ENCODE measurements at places on chromosomes 3 and 15. TPM values are rescaled to one million over a fixed set of nuclear protein-coding genes. Genes with fewer than 3 reads are reported as not detected.
A peak's percentile ranks its signal among the peaks of the same experiment; 100 is the strongest.

DNA sequence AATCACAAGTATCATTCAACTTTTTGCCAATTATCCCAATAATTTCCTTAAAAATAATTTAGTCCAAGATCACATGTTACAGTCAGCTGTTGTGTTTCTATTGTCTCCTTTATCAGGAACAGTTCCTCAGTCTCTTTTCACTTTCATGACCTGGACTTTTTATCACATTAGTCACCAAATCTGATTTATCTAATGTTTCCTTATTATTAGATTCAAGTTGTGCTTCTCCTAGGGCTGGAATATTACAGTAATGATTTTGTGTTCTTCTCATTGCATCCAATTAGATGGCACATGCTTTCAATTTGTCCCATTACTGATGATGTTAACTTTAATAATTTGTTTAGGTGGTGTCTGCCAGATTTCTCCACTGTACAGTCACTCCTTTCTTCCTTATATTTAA, 66.3 kb upstream of the DCBLD2 start:
- no peaks in the 10 kb centered on the region for H3K27me3 ChIP-seq
- H3K27ac ChIP-seq = no peak overlapping the region
- H3K36me3 ChIP-seq = no peaks in the 10 kb centered on the region
- DNase-seq = no peak

DNA sequence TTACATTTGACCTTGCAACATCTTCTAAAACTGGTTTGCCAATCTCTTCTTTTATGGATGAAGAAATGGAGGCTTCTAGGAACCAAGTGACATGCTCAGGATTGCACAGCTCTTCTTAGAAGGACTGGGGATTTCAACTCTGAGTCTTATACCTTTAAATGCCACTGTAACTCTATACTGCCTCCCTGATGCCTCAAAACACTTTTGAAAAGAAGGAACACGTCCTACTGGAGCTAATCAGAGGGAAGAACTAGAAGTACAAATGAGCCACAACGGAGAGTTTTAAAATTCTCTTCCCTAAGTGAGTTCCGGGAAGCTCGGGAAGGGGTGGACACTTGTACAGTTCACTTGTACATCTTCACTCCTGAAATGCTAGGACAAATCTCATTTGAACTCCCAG, 949 bp upstream of the MITF start:
- H3K36me3 ChIP-seq = no peaks in the 10 kb centered on the region
- H3K27ac ChIP-seq = peak overlapping the region; percentile 94
- H3K4me3 ChIP-seq = peak overlapping the region; percentile 95
- H3K4me1 ChIP-seq = peaks cover 40% of the 10 kb centered on the region
- no peak for DNase-seq

The FBXW12 gene
- total RNA-seq = not detected

- no peaks in the 10 kb centered on the region for H3K4me1 ChIP-seq
- H3K27ac ChIP-seq = no peak overlapping the region
Observed at GRCh38 chr15:65757256-65757655, 34.8 kb downstream of the DENND4A start.

DNA sequence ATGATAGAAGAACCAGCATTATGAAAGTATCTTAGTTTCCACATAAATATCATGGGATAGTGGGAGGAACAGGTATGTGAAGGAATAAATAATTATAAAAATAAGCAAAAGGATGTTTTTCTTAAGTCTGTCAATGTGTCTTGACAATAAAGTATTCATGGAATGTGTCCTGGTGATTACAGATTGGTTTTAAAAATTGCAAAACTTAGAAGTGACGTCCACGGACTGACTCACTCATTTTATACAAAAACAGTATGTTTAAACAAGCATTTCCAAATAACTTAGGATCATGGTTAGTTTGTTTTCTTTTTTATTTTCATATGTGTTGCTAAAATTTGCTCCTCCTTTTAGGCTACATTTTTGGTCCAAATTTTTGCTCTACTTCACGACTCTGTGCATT, 687.0 kb upstream of the NECTIN3 start:
- H3K27ac ChIP-seq = no peak overlapping the region
- H3K4me3 ChIP-seq = no peak overlapping the region
- H3K27me3 ChIP-seq = no peaks in the 10 kb centered on the region
- no peaks in the 10 kb centered on the region for H3K36me3 ChIP-seq

The ECT2 gene
- total RNA-seq = 8.7 TPM

GRCh38 chr3:47646362-47646761, 67.7 kb upstream of the CSPG5 start:
- H3K4me1 ChIP-seq = peaks cover 6% of the 10 kb centered on the region
- no peaks in the 10 kb centered on the region for H3K27me3 ChIP-seq
- DNase-seq = no peak
- no peak overlapping the region for H3K4me3 ChIP-seq
- no peak overlapping the region for H3K27ac ChIP-seq

The LAMB2 gene
- total RNA-seq = 628 TPM

DNA sequence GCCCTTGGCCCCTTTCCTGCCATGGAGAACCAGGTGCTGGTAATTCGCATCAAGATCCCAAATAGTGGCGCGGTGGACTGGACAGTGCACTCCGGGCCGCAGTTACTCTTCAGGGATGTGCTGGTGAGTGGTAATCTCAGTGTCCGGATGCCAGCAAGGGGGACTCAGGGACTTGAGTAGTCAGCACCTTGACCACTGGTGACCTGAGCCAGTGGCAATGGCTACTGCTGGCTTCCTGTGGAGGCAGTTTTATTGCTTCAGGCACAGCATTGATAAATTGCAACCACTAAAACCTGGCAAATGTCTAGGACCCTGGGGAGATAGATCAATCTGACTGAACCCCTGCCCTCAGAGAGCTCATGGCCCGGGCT, 830 bp downstream of the MAP2K5 start:
- peaks cover 30% of the 10 kb centered on the region for H3K4me1 ChIP-seq
- H3K36me3 ChIP-seq = no peaks in the 10 kb centered on the region
- H3K27ac ChIP-seq = peak overlapping the region; percentile 87
- no peaks in the 10 kb centered on the region for H3K27me3 ChIP-seq
- DNase-seq = no peak
- peak overlapping the region; percentile 97 for H3K4me3 ChIP-seq

GRCh38 chr15:64970698-64971097, 19.0 kb downstream of the SPG21 start:
- peaks cover 66% of the 10 kb centered on the region for H3K36me3 ChIP-seq
- no peaks in the 10 kb centered on the region for H3K4me1 ChIP-seq
- no peak overlapping the region for H3K27ac ChIP-seq
- no peaks in the 10 kb centered on the region for H3K27me3 ChIP-seq
- no peak overlapping the region for H3K4me3 ChIP-seq

GRCh38 chr15:70160803-70161565, 63.3 kb upstream of the TLE3 start:
- no peaks in the 10 kb centered on the region for H3K27me3 ChIP-seq
- DNase-seq = no peak
- H3K4me1 ChIP-seq = peaks cover 45% of the 10 kb centered on the region
- no peak overlapping the region for H3K4me3 ChIP-seq

DNA sequence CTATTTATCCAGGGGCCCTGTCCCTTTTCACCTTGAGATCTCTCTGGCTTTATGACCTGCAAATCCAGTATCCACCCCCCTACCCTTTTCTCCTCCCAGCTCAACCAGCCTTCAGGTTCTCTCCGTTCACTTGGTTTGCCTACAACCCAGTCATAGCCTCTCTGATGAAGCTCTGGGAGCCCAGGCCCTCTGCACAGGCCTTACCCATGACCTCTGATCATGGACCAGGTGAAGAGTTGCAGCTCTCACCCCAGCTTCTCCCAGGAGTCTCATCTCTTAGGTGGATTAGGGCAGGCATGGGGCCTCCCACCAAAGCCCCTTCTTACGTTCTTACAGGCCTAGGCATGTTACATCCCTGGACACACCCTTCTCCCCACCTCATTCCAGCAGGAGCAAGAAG, 59.8 kb downstream of the EXOG start:
- no peaks in the 10 kb centered on the region for H3K4me1 ChIP-seq
- H3K36me3 ChIP-seq = no peaks in the 10 kb centered on the region
- no peak for DNase-seq
- H3K27ac ChIP-seq = no peak overlapping the region
- H3K4me3 ChIP-seq = no peak overlapping the region

The GOLGA8G gene
- 0.17 TPM for total RNA-seq

DNA sequence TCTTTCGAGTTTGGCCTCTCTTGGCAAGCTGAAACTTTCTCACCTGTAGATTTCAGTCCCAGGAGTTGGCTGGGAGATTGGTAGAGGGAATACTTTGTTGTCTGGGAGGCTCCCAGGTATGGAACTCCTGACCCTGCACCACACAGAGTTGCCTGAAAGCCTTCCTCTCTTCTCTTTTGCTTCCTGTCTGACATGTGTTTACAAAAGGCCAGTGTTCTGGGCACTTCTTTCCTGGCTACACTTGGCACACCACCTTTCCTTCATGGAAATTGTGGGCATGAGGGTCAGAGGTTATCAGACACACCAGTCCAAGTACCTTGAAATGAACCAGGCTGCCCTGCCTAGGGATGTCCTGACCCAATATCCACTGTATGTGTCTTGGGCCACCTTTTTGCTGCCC, 123.7 kb downstream of the ABHD5 start:
- no peak overlapping the region for H3K4me3 ChIP-seq
- H3K27me3 ChIP-seq = no peaks in the 10 kb centered on the region
- H3K36me3 ChIP-seq = no peaks in the 10 kb centered on the region
- H3K27ac ChIP-seq = no peak overlapping the region

The XCR1 gene
- total RNA-seq = not detected

The RTP1 gene
- not detected for total RNA-seq

GRCh38 chr15:22902046-22902445, 63.6 kb downstream of the NIPA2 start:
- H3K27ac ChIP-seq = no peak overlapping the region
- peaks cover 75% of the 10 kb centered on the region for H3K36me3 ChIP-seq
- H3K4me3 ChIP-seq = no peak overlapping the region
- H3K4me1 ChIP-seq = no peaks in the 10 kb centered on the region
- DNase-seq = no peak

The MOBP gene
- total RNA-seq = not detected

The BOC gene
- 91.0 TPM for total RNA-seq

The BDH1 gene
- 18.7 TPM for total RNA-seq

GRCh38 chr3:119195151-119195476, 21.7 kb downstream of the UPK1B start:
- H3K4me1 ChIP-seq = no peaks in the 10 kb centered on the region
- no peaks in the 10 kb centered on the region for H3K36me3 ChIP-seq
- no peaks in the 10 kb centered on the region for H3K27me3 ChIP-seq
- DNase-seq = peak; percentile 24
- no peak overlapping the region for H3K4me3 ChIP-seq
- H3K27ac ChIP-seq = no peak overlapping the region

The CNTN3 gene
- total RNA-seq = 1.2 TPM

DNA sequence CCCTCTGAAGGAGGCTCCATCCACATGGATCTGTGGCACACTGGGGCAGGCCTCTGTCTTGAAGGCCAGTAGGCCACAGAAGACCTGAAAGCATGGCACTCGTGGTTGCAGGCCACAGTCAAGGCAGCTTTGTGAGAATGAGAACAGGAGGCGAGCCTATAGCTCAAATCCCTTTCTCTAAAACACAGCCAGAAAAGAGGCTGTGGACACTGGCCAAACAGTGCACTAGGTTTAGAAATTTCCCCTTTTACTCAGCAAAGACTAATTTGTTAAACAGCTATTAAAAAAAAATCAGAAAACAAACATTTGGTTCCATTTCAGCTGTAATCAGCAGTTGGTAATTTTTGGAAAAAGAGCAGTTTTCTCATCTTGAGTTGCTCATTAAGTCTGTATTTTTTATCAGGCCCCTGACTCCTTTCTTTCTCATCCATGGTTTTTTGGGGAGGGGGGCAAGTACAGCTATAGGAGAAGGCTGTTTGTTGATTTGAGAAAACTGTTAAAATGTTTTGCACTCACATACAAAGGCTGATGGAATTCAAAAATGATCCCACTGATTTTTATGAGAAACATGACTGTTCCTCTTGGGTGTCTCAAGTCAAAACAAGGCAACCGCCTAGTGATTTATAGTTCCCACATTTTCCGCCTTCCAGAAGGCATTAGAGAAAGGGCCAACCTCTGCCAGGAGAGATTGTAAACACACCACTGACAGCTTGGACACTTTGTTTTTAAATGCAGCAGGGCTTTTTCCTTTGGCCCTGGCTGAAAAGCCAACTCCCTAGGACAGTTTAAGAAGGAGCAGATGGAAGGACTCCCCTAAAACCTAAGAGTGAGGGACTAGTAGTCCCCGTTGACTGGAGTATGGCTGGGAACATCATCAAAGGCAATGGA, 28.1 kb downstream of the PARP16 start:
- no peak overlapping the region for H3K4me3 ChIP-seq
- no peaks in the 10 kb centered on the region for H3K27me3 ChIP-seq
- peak overlapping the region; percentile 92 for H3K27ac ChIP-seq
- peaks cover 18% of the 10 kb centered on the region for H3K36me3 ChIP-seq
- DNase-seq = no peak

- DNase-seq = no peak
- no peak overlapping the region for H3K4me3 ChIP-seq
- no peaks in the 10 kb centered on the region for H3K27me3 ChIP-seq
- no peak overlapping the region for H3K27ac ChIP-seq
- no peaks in the 10 kb centered on the region for H3K36me3 ChIP-seq
Observed at GRCh38 chr3:98961161-98962155, 60.0 kb upstream of the DCBLD2 start.

The GPR87 gene
- total RNA-seq = not detected

- H3K4me1 ChIP-seq = no peaks in the 10 kb centered on the region
- H3K27ac ChIP-seq = no peak overlapping the region
- H3K4me3 ChIP-seq = no peak overlapping the region
- no peaks in the 10 kb centered on the region for H3K36me3 ChIP-seq
Observed at GRCh38 chr15:86375733-86376280, 296.1 kb downstream of the AGBL1 start.

GRCh38 chr15:25903024-25903581, 40.0 kb upstream of the ATP10A start:
- peak overlapping the region; percentile 32 for H3K27ac ChIP-seq
- no peaks in the 10 kb centered on the region for H3K27me3 ChIP-seq
- no peaks in the 10 kb centered on the region for H3K36me3 ChIP-seq
- no peak for DNase-seq
- H3K4me1 ChIP-seq = peaks cover 37% of the 10 kb centered on the region
- no peak overlapping the region for H3K4me3 ChIP-seq

- DNase-seq = no peak
- peaks cover 44% of the 10 kb centered on the region for H3K27me3 ChIP-seq
- H3K36me3 ChIP-seq = no peaks in the 10 kb centered on the region
- no peak overlapping the region for H3K27ac ChIP-seq
- peaks cover 13% of the 10 kb centered on the region for H3K4me1 ChIP-seq
Observed at GRCh38 chr3:10955711-10956453, 36.7 kb upstream of the SLC6A1 start.

The CASR gene
- total RNA-seq = under 0.01 TPM

- DNase-seq = no peak
- peaks cover 35% of the 10 kb centered on the region for H3K4me1 ChIP-seq
- no peaks in the 10 kb centered on the region for H3K27me3 ChIP-seq
- H3K36me3 ChIP-seq = no peaks in the 10 kb centered on the region
- peak overlapping the region; percentile 57 for H3K27ac ChIP-seq
- H3K4me3 ChIP-seq = no peak overlapping the region
Observed at GRCh38 chr3:143538577-143538981, 309.7 kb downstream of the SLC9A9 start.

DNA sequence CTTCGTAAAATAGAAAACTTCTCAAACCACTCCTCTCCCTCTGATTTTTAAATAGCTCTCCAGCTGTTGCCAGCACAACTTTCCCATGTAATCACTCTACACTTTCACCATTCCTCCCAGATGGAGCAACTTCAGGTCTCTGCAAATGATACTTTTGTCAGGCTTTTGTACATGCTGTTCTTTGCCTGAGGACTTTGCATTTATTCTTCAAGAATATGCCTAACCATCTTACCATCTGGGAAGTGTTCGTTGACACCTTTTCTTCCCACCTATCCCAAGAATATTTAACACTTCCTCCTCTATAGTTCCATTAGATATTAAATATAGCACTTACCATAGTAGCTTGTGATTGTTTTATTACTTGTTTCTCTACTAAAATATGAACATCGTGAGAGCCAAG, 703.7 kb downstream of the CADM2 start:
- H3K27ac ChIP-seq = no peak overlapping the region
- no peak for DNase-seq
- no peaks in the 10 kb centered on the region for H3K4me1 ChIP-seq
- no peak overlapping the region for H3K4me3 ChIP-seq
- H3K27me3 ChIP-seq = no peaks in the 10 kb centered on the region
- H3K36me3 ChIP-seq = no peaks in the 10 kb centered on the region

Data from esophagus muscularis mucosa (tissue), 4 donors.